ENCODE measurements at places on chromosomes 7 and 10.

DNA sequence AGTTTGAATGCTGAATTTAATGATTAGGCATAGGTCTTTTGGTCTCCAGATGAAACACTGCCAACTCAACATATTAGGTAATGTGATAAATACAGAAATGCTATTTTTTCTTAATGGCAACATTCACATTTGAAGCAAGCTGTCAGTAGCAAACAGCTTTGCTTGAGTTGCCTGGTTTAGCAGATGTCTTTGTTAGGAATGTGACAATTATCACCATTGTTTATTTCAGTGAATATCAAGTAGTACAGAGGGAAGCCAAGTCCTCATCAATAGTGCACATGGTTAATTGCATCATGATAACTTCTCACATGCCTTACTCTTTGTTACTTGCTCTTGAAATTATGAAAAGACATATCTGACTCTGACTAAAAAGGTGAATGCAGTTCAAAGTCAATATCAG lies 23.7 kb upstream of the SEPTIN7 start:
- no peak for DNase-seq

- DNase-seq, result no peak
These were observed 142.9 kb upstream of the AHR start for GRCh38 chr7:17155529-17155928.

GRCh38 chr10:75109459-75109778 lies 2.0 kb upstream of the SAMD8 start:
- DNase-seq, result no peak

DNA sequence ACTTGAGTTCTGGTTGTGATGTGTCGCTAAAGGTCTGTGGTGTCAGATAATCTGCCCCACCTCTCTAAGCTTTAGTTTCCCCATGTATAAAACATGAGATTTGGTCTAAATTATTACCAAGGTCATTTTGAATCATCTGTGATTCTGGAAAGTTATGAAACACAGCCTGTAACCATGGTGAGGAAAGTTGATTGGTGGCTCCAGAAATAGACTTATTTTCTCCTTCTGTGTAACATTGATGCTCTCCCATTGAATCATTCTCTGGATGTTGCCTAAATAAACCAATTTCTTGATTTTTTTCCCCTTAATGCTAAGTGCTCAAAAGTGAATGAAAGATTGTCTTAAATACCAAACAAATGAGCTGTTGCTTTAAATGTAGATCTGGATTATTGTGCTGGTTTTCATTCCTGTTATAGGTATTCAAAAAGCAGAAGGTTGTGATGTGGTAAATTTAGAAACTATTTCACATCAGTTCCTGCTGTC lies 30.0 kb upstream of the PCGF5 start:
- DNase-seq, result no peak

DNA sequence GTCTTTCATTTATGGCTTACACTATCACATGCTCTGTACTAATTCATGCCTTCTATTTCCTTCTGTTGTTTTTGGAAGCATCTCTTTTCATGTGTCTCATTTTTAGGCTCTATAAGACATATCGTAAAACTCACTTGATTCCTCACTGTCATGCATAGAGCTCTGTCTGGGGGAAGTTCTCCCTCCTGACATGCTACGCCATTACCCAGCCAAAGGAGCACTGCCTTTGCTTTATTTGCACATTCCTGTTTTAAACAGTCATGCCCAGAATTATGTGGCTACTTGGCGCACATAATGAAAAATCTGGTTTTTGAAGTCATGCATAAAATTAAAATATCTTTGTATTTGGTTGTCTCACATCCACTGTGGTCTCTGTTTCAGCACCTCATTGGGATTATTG lies 17.6 kb upstream of the AKR1C3 start:
- no peak for DNase-seq

- no peak for DNase-seq
These were observed 46.1 kb downstream of the CABCOCO1 start for GRCh38 chr10:61708846-61709245.

DNA sequence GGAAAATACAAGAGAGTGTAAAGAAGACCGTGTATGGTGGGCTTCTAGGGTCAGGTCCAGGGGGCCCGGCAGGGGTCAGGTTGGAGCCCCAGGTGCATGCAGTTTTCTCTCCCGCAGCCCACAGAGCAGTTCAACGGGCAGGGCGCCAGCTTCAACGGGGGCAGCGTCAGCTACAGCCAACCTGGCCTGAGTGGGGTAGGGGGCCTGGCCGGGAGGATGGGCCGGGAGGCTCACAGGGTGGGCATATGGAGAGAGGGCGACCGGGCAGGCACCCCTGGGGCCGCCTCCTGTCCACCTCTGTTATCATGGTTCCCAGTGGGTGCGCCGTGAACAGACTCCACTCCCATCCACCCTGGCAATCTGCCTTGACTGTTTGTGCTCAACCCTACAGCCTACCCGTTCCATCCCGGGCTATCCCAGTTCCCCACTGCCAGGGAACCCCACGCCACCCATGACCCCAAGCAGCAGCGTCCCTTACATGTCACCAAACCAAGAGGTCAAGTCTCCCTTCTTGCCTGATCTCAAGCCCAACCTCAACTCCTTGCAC lies 11.5 kb downstream of the ZMIZ2 start:
- no peak for DNase-seq

GRCh38 chr7:84230491-84230890 lies 35.9 kb upstream of the SEMA3A start:
- DNase-seq, result no peak

DNA sequence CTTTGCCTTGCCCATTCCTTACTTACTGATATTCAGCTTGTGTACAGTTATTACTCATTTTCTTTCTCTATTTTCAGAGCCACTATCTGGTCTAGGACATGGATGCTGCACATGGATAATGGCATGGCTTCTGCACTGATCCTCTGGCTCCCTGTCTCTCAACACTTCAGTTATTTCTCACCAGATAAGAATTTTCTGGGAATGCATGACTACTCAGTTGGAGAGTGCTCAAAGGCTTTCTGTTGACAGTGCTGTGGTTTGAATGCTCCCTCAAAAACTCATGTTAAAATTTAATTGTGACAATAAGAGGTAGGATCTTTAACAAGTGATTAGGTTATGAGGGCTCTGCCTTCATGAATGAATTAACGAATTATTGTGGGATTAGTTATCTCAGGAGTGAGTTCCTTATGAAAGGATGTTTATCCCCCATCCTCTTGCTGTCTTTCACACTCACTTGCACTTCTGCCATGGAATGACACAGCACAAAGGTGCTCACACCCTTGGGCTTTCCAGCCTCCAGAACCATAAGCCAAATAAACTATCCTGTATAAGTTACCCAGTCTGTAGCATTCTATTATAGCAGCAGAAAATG lies 16.1 kb upstream of the PIK3CG start:
- DNase-seq, result no peak

- peak; percentile 83 for DNase-seq
These were observed at the start of gene SGPL1 for GRCh38 chr10:70815504-70816219. SGPL1 (plus strand) TSS chr10:70815948; CDS start chr10:70816854, 906 bp downstream.

- no peak for DNase-seq
These were observed 1.3 kb downstream of the HELLS start for GRCh38 chr10:94546901-94547185.
